NK-92 treated with Interleukin-12 subunit alpha and Interleukin-12 subunit beta, amount 100 ng/mL, for 24 hours (cell line): ENCODE measurements at places on chromosomes 1 and 21.

DNA sequence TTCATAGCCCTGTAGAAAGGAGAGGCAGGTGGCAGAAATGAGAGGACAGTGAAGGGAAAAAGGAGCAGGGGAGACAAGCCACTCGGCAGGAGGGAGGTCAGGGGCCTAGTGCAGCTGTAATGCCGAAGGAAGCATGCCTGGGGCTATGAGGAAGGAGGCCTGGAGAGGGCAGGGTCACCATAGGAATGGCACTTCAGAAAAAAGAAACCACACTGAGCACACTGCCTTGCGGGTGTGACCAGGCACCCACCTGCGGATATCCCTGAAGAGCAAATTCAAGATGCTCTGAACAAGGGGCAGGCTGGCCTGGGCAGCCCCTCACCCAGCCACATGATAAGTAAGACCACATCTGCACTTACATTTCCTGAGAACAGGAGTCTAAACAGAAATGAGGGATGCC is 104.7 kb downstream of the JAK1 start:
- DNase-seq, result no peak

DNA sequence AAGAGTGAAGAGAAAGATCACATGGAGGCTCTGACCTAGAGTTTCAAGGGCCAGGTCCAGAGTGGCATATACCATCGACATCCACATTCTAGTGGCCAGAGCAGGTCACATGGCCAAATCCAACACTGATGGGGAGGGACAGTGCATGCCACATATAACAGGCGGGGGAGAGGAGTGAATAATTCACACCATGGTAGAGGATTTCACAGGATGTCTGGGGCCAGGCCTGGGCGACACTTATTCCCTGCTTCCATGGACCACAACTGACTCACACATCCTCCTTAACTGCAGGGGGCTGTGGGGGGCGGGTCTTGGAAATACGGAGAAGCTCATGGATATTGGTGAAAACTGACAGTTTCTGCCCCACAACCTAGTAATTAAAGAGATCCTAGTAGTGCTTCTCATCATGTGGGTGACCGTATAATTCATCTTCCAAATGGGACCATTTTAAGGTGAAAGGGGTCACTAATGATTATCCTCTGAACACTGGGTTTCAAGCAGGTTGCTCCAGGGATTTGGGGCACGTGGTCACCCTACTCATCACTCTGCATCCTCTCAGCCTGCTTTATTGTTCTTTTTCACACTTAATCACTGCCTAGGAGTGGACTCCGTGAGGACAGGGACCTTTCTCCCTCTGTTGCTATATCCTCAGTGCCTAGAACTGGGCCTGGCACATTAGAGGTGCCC is 44.0 kb downstream of the IGSF21 start:
- no peak for DNase-seq

DNA sequence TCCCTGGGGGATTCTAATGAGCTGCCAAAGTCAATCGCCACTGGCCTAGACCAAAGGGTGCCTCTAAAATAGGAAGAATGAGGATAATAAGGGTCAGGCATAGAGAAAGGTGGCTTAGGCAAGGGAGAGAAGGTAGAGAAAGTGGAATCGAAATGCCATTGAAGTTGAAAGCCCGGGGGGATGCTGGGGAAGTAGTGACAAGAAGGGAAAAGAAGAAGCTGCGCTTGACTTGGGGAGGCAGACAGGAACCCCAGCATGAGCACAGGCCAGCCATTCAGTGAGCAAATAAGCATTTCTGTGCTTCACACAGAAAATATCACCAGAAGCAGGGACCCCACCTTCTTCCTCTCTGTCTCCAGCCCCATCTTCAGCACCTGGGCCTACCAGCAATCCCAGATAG is 1.5 kb downstream of the CD2 start:
- no peak for DNase-seq

- DNase-seq, result no peak
Measured at GRCh38 chr1:182185136-182185535, 123.6 kb upstream of the ZNF648 start.
